ENCODE measurements at places on chromosomes 6 and 20.

GRCh38 chr6:94953867-94954631 is 623.3 kb upstream of the MANEA start:
- no peak for DNase-seq

- DNase-seq: no peak
These were observed 9.1 kb upstream of the ZNFX1 start for GRCh38 chr20:49286689-49287551.

- no peak for DNase-seq
These were observed 27.6 kb downstream of the TINAG start for GRCh38 chr6:54335871-54336270.

- DNase-seq: peak; percentile 83
These were observed 556 bp downstream of the BEND6 start for GRCh38 chr6:56955171-56956155.

DNA sequence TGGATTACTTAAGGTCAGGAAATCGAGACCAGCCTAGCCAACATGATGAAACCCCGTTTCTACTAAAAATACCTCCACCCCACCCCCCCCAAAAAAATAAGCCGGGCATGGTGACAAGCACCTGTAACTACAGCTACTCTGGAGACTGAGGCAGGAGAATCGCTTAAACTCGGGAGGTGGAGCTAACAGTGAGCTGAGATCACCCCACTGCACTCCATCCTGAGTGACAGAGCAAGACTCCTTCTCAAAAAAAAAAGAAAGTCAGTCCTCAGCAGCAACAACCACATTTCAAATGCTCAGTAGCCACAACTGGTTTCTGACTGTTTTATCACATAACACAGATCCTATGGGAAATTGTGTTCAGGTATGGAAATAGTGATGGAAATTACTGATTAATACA is 135.3 kb downstream of the HFE start:
- DNase-seq: no peak

DNA sequence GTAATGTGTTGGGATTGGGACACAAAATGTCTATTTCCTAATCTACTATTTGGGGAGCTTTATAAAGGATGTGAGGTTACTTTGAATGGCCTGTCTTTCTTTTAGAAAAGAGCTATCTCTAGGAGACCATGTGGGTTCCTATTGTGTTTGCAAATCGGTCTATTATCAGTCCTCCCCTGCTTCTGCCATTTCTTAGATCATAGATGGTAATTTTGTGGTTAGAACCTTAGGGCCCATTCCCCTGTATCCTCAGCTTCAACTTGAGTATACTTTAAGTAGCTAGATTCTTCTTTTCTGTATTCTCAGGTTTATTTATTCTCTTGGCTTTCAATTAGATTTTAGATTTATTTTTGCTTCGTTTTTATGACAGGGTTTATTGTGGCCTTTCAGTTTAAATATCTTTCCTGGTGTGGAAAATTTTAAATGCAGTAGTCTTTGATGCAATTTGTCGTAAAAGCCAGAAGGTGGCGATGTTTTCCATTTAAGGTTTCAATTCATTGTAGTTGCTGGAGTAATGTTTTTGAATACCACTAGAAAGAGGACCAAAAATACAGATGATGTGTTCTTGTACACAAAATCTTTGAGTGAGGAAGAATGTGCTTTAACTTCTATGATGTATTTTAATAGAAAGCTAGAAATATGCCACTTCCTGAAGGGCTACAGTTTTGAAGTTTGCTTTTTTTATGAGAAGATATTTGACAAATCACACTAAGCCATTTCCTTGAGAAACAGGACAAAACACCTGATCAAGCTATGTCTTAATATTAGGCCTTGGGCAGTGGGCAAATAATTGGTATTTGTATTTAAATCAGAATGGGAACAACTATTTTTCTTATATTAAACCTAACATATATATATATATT is 20.3 kb downstream of the TBPL1 start:
- DNase-seq: no peak

GRCh38 chr20:19330731-19331130 is 118.3 kb downstream of the SLC24A3 start:
- no peak for DNase-seq

DNA sequence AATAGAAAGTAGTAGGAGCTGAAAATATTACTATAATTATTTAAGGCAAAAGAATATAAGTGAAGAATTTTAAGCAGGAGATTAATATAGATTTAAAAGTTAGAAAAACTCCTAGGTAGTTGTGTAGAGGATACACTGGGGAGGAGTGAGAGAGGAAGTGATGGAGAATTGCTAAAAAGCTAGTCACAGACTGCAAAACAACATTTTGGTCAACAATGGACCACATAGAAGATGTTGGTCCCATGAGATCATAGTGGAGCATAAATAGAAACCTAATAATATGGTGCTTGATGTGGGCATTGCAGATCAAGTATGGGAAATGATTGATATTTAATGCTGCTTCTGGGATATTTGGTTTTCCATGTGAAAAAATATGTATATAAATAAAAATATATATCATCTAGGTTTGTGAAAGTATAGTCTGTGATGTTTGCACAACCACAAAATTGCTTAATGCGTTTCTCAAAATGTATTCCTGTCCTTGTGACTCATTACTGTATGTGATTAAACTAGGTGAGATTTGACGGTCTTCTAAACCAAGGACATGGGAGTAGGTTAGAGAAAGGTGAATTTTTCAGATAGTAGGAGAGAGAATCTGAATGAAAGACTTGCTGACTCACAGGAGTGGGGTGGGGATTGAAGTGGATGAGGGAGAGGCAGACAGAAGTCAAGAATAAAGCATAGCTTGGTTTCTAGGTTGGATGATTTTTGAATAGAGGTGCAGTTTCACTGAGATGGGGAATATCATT is 174.0 kb downstream of the BCKDHB start:
- DNase-seq: peak; percentile 5

DNA sequence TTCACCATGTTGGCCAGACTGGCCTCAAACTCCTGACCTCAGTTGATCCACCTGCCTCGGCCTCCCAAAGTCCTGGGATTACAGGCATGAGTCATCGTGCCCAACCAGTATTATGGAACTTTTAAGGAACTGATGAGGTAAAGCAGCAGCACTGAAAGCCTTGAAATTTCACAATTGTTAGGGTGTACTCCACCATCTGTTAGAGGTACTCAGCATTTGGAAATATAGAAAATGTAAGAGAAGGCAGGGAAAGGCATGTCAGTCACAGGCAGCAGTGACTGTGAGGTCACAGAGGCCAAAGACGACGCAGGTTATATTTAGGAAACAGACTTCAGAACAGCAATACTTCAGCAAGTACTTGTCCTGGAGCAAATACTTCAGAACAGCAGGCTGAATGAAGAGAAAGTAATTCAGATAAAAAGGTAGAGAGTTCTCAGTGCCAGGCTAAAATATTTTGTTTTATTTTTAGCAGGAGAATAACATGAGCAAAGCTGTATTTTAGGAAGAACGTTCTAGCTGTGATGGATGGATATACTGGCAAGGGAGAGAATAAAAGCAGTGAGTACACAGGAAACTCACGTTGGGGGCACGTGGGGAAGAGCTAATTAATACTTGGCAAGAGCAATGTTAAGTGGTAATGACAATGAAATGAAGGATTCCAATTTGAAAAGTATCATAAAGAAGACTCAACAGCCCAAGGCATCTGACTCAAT is 67.2 kb downstream of the DTNBP1 start:
- DNase-seq: no peak

- no peak for DNase-seq
These were observed 124.4 kb downstream of the TCP11 start for GRCh38 chr6:35016502-35017321.

- no peak for DNase-seq
These were observed 7.4 kb upstream of the TJAP1 start for GRCh38 chr6:43469947-43470346.

DNA sequence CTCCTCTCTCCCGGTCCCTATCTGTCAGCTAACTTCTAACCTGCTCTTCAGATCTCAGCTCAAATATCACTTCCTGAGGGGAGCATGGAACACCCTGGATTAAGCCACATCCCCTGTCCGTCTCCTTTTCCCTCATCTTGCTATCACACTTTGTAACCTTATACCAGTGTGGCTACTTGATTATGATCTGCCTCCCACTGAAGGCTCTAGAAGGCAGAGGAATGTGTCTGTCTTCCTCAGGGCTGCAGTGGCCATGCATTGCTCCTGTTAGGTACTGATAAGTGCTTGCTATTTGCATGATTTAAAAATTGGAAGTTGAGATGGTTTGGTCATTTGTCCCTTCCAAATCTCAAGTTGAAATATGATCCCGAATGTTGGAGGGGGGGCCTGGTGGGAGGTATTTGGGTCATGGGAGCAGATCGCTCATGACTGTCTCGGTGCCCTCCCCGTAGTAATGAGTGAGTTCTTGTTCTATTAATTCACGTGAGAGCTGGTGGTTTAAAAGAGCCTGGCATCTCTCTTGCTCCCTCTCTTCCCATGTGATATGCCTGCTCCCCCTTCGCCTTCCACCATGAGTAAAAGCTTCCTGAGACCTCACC is 71.4 kb downstream of the PLCB4 start:
- DNase-seq: no peak

GRCh38 chr20:63551068-63551467 is 2.9 kb upstream of the FNDC11 start:
- DNase-seq: no peak

- no peak for DNase-seq
These were observed 159.8 kb upstream of the SYNDIG1 start for GRCh38 chr20:24309596-24309995.

DNA sequence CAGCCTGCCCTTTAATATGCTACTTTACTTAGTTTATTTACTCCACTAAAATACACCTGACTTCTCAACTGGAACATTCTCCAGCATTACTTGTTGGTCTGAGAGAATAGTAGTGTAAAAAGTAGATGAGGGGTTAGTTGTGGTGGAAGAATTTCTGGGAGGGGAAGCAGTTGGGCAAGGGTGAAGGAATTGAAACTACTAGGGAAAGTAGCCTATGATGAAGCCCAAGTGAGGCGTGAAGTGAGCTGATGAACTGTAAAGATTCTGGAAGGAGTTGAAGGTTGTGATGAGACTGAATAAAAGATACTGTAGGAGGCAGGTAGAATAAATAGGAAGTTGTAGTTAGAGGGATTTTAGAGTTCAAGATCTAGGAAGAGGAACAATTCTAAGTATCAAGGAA is 72.5 kb downstream of the ITCH start:
- no peak for DNase-seq

DNA sequence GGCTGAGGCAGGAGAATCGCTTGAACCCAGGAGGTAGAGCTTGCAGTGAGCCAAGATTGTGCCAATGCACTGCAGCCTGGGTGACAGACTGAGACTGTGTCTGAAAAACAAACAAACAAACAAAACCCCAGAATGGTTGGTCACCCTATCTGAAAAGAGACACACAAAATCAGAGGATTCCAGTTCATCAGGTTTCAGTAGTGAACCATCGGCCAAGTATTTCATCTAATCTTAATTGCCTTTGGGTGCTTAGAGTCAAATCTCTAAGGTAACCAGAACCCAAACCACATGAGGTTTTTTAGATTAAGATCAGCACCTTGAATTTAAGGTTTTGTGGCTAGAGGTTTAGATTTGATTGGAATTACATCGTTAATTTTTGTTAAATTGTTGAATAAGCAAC is 8.3 kb upstream of the ZBTB2 start:
- no peak for DNase-seq

- DNase-seq: no peak
These were observed 502.9 kb downstream of the HAO1 start for GRCh38 chr20:7437311-7437710.

DNA sequence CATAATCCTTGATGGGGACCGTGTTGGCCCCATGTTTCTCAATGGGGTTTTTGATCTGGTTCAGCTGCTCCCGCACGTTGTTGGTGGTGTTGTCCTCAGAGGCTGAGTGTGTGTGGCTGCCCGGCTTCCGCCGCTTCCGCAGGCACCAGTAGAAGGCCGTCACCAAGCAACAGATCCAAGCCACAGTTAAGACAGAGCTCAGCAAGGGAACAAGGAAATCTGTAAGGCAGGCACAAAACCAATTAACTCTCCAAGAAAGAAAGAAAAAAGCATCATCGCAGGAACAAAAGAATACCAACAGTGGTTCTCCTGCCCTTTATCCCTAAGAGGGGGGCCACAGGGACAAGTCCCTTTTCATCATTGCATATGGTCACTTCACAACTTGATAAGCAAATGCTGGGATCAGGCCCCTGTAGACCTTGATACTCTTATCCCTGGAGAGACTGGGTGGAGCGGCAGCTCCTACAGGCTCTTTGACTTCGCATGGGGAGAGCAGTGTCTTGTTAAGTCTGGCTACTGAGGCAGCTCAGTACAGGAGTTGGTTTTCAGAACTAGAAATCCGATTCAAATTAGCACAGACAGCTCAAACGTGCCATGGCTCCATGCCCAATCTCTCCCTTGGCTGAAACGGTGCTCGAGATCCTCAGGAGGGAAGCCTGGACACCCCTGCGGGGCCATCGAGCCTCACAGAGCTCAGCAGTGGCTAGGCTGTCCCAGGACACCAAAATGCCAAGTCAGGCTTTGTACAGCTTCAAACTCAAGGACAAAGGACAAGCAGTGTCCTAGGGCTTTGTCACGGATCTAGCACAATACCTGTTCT is 33.9 kb downstream of the JAG1 start:
- no peak for DNase-seq

- peak; percentile 74 for DNase-seq
These were observed 25.4 kb upstream of the HLA-E start for GRCh38 chr6:30463651-30464618.

DNA sequence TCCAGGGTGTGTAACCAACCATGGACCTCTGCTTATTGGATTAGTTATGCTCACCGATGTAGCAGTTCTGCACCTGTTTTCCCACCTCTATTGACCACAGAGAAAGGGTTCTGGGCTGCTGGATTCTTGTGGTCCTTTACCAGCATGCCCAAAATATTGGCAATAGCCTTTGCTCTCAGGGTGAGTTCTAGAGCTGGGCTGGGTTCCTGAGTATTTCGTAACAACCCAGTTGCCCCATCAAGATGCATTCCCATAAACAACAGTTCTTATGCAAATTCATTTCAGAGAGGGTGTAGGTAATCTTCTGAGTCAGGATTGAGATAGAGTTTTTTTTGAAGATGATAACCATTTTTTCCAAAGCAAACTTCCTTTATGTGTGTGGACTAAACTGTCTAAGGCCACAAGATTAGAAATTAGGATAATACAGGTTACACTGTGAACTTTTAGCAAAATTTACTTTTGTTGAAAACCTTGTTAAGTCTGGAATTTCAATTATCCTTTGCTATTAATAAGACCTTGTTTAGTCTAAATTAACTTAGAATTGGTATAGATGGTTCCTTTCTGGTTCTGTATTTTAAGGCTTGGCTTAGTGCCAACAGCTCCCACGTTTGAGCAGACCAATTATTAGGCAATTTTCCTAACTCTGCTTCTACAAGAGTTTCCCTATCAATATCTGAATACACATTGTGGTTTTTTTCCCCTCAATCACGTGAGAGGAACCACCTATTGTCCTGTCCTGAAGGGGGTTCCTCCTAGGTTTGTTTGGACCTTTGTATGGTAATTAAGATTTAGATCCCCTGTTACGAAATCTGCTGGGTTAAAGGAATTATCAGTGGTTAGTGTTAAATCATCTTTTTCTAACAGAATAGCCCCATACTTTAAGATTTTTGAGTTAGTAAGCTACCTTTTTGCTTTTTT is 46.1 kb downstream of the TBX18 start:
- DNase-seq: no peak

DNA sequence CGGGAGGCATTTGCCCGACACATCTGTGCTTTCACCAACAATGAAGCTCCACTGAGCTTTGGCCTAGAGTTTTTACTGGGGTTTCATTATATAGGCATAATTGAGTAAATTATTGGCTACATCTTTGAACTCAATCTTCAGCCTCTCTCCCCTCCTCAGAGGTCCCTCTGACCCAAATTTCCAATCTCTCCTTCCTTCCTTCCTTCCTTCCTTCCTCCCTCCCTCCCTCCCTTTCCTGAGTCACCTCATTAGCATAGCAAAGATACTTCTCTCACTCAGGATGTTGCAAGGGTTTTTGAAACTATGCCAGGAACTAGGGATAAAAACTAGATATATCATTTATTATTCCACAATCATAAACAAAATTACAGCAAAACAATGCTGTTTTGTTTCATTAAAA is 238.2 kb upstream of the PRND start:
- DNase-seq: no peak

Measured in activated CD4-positive, alpha-beta T cell treated with anti-CD3 and anti-CD28 coated beads for 48 hours (primary cell).